ENCODE measurements at places on chromosomes 1 and 21.

- no peak for ATAC-seq
These were observed 1.2 kb upstream of the SLC37A1 start for GRCh38 chr21:42512346-42513034.

DNA sequence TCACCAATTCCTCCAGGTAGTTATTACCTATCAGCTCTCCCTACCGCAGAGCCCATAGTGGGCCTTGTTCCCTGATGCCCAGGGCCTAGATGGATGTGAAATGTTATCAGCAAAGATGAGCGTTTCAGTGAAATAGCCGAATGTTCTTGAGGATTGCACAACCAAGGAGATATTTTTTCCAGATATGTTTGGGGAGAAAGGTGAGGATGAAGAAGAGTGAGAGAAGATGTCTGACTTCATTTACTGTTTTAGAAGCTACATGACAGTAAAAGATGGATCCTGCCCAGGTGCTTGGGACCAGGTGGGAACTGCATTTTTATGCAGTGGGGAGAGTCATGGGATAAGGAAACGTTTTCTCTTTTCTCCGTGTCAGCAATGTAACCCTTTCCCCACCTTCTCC, 231.7 kb upstream of the C1orf174 start:
- no peak for ATAC-seq

DNA sequence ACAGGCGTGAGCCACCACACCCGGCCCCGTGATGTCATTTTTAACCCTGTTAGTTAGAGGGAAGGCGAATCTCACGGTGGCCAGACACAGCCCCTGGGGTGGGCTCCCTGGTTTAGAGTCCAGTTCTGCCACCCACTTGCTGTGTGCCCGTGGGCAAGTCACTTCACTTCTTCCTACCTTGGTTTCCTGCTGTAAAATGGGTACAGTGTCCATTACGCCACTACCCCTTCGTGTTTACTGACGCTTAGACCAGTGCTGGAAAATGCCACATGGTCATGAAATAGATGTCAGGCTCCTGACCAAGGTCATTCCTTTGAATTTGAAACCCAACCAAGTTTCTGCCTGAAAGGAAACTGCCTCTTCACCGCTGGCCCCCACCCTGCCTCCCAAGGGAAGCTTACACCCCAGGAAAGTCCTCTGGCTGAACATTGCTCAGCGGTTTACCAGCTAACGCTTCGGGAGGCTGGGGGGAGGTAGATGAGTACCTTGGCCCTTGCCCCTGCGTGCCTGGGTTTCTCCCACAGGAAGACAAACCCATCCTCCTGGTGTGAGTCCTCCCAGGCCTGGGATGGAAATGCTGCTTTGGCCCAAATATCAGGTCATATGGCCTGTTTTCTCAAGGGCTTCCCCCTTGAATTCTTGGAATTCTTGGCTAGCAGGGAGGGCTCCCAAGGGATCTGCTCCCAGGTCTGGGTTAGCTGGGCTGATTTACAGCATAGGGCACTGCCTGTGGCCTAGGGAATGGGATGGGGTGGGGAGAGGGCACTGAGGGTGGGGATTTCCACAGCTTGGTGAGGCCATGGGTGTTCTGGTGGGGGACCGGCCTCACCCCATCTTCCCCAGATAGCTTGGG, 7.6 kb upstream of the AADACL4 start:
- no peak for ATAC-seq

GRCh38 chr1:243364330-243364729, 108.5 kb downstream of the SDCCAG8 start:
- ATAC-seq: no peak

GRCh38 chr1:69502991-69503390, 64.7 kb upstream of the LRRC7 start:
- ATAC-seq: no peak

- peak; percentile 75 for ATAC-seq
These were observed 56.1 kb downstream of the MIER1 start for GRCh38 chr1:66980745-66981367.

DNA sequence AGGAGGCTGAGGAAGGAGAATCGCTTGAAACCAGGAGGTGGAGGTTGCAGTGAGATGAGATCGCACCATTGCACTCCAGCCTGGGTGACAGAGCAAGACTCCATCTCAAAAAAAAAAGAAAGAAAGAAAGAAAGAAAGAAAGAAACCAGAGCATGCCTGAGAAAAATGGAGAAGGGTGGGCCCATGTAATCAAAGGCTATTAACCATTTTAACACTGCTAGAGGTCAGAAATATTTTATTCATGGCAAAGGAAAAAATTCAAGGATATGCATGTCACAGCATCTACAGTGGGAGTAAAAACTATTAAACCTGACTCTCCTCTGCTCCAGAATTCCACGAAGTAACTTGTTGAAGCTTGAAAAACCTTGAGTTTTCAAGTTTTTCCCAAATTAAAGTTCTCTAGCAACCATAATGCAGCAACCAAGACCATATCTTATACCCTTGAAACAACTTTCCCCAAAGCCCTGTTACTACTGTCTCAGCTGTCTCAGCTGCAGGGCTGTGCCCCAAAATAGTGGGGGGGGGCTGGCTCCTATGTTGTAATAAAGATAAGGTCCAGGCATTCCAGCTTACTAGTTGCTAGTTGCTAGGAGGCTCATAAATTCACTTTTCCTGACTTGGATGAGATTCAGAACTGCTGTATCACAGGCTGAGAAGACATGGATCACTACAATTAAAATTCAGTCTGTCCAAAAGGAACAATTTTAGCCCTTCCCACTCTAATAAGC, 112.9 kb upstream of the SOD1 start:
- no peak for ATAC-seq

- peak; percentile 63 for ATAC-seq
These were observed at the start of gene ZFP69B for GRCh38 chr1:40449684-40450494. Gene ZFP69B, plus strand, starts transcription at chr1:40450476. Its CDS starts 486 bp downstream, at chr1:40450962.

DNA sequence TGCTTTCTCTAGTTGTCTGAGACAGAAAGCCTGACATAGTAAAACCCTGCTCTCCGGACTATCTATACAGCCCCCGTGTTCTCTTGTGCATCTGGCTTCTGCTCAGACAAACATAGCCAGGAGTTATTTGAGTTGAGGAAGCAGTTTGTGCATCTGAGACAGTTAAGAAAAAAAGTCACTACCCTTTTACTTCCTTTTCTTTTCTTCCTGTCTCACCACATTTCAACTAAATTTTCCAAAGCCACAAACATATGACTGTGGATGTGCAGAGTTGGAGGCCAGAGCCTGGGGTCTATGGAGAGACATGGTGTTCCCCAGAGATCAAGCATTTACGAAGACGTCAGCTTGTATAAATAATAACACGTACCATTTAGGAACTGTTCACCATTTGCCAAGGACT, 158.5 kb upstream of the FGGY start:
- ATAC-seq: no peak
